ENCODE measurements at places on chromosomes 2 and 18.

- no peak for DNase-seq
Measured at GRCh38 chr2:46390901-46391395, 88.4 kb upstream of the TMEM247 start.

DNA sequence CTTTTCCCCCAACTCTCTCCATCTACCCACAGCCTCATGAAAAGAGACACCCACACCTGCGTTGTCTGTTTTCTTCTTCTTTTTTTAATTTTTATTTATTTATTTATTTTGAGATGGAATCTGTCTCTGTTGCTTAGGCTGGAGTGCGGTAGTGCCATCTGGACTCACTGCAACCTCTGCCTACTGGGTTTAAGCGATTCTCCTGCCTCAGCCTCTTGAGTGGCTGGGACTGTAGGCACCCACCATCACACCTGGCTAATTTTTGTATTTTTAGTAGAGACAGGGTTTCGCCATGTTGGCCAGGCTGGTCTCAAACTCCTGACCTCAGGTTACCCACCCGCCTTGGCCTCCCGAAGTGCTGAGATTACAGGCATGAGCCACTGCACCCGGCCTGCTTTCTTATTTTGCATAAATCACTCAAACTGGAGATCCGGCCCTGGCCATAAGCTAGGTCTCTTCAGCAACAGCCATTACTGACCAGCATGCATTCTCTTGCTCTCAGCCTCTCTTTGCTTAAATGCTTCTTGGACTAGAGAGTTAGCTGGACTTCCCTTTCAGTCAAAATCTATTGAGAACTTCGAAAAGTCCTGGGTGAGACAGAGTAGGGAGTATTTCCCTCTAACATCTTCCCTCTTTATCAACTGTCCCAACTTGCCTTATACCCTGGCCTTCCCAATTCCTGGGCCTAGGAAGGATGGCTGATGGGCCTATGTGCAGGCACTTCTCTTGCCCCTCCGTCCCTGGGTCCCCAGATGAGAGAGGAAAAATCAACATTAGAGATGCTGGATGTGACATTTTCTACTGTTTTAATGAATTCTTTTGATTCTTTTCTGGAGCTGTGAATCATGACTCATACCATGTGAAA is 27.3 kb downstream of the MYCN start:
- DNase-seq: no peak

DNA sequence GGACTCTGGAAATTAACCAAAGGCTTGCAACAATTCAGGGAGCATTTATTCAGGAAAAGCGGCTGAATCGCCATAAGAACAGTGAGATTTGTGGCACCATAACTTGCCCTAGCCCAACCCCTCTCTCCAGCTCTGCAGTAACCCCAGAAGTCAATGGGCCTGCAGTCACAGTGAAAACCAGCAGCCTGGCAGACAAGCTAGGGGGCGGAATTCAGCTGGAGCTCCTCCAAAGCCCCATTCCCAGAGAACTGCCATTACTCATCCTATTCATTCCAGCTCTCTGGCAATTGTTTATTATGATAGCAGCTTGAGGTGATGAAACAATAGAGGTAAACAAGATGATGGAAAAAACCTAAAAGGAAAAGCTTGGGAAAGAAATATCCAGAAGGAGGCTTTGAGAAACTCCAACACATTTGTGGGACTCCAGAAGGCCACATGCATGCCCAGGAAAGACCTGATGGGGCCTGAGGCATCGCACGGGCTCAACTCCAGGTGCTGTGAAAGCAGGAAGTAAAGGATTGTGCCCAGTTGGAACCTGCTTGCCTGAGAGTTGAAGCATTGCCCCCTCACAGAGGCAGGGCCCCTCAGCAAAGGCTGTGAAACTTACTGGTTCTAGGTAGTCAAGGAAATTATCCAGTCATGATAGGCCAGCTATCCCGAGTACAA is 126.7 kb downstream of the TWIST2 start:
- DNase-seq: no peak

GRCh38 chr18:25834061-25834460 is 256.4 kb downstream of the SS18 start:
- no peak for DNase-seq

GRCh38 chr2:199742884-199743283 is 108.1 kb downstream of the FTCDNL1 start:
- DNase-seq: no peak

GRCh38 chr2:239678666-239679296 is 278.0 kb upstream of the HDAC4 start:
- DNase-seq: no peak

DNA sequence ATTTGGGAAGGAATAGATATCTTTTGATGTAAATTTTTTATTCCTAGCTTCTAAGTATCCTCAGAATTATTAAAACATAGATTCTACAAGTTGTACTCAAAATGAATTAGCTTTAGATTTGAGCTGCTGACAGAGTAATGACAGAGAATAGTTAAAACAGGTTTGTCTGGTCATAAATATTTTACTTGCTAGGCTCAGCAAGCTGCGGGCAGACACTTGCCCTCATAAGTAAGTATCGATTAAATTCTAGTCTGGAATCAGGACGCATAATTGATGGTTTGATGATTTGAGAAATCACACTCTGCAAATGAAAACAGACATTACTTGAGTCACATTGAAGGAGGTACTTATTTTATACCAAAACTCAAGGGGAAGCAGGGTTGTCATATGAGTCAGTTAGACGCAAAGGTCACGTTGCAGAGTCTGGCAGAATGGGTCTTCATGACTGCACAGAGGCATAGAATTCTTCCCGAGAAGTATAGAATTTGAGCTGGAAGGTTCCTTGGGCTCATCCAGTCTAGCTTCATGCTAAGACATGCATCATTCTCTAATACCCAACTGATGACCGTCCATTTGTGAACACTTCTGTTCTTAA is 27.5 kb downstream of the ARL4C start:
- no peak for DNase-seq

DNA sequence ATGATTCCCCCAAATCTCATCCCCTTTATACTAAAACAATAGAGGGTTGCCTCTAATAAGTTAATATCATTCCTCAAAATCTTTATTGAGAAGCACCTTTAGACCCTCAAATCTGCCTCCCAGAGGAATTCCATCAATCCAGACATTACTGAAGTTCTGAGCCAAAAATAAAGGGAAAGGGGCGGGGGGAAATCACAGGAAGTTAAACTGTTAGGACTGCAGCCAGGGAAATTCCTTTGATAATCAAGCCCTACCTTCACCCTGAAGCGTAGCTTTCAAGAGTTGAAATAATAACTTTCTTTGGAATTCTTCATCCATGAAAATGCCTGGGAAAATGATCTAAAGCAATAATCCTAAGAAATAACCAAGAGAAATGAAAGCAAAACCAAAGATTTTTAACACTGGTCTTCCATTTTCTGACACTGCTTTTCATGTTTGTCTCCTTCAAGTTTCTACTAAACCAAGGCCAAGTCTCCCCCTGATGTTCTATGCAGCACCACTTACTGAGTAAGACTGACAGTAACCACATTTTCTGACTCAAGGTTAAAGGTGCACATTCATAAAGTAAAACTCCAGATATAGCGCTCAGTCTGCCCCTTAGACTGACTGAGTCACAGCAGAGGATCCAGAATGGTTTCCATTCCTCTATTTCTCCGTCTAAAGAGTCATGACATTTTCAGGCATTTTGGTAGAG is 78.2 kb downstream of the TCF4 start:
- DNase-seq: no peak

- peak; percentile 80 for DNase-seq
Measured at GRCh38 chr2:46062637-46063412, 234.4 kb upstream of the EPAS1 start.

- no peak for DNase-seq
Measured at GRCh38 chr2:99422599-99422998, 67.2 kb downstream of the REV1 start.

DNA sequence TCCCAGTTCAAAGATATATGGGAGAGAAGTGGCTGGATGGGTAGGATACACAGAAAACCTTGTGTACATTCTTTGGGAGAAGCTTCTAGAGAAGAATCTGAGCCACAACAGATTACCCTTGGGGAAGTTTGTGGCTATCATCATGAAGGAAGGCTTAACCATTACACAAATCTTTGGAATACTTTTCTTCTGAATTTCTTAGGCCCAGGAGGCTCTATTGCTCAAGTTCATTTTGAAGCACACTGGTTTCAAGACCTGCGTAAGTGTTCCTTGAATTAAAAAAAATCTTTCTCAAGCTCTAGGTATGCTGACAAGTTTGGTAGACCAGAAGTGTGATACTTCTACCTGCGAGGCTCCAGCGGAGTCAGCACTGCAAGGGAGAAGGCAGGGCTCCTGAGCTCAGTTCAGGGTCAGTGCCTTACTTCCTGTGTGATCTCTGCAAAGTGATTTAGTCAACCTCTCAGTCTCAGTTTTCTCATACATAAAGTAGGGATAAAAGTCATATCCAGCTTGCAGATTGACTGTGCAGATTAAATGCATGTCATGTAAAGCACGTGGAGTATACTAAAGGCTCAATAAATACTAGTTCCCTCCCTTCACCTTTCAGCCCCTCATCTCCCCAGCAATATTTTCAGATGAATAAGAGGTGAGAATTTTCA is 438.6 kb downstream of the DLGAP1 start:
- DNase-seq: no peak

GRCh38 chr18:39825485-39826150 is 2129.4 kb upstream of the PIK3C3 start:
- no peak for DNase-seq

DNA sequence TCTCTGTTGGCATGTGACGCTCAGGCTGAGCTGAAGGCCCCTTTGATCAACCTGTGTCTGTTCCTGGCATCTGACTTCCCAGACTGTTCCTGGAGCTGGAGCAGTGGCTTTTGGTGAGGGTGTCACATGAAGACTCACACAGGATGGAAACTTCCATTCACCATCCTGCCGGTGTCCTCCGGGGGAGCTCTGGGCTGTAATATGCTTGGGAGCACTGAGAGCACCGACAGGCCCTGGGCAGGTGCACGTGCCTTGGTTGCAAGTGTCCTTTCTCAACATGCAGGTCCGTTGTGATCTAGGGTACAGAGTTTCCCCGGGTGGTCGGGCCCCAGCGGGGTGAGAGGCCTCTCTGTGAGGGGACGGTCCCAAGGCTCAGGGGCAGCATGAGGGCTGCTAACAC is 24.8 kb upstream of the GBX2 start:
- no peak for DNase-seq

- DNase-seq: no peak
Measured at GRCh38 chr2:46013726-46014125, 283.5 kb upstream of the EPAS1 start.

DNA sequence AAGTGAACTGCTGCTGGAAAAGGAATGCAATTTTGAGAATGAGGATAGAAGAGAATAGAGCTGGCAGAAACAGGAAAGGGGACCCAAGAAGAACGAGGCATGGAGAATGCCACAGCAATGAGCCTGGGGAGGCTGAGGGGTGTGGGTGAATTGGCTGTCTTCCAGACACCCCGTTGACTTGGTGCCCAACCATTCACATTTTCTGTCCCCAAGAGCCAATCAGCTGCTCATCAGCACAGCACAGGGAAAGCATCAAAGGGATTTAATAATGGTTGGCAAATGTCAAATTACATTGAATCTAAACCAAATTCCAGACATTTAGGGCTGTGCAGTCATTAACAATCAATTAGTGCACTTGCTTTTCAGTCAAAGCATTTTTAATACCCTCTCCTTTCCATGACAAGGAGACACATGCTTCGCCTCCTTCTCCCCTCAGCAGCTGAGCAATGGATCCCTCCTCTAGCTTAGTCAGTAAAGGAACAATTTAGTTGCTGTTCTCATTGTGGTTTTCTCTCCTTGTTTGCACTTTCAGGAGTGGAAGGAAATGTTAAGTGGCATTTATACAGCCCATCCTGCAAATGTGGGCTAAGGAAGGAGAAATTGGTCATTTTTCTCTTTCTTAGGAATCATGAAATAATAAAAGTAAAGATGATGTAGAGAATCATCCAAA is 98.8 kb downstream of the KLF7 start:
- DNase-seq: no peak

GRCh38 chr2:6510532-6510931 is 355.2 kb downstream of the CMPK2 start:
- DNase-seq: no peak

DNA sequence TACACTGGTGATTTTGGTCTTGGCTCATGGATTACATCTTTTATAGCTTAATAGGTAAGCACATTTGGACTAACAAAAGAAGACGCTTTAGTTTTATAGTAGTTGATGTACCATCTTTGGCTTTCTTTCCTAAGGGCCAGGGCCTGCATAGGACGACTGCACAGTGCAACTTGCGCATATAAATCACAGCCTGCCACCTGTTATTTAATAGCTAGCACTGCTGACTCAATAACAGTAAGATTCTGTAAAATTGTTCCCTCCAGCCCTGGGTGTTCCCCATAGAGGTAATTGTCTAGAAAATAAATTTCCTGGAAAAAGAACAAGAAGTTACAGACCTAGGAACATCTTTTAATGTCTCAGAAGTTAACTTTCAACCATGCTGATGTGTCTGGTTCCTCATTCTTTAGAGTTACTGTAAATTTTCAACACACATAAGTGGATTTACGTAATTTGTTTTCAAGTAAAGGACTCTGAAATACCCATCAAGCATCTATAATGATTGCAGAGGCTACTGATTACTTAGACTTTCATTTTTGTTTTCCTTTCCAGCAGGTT is 594.2 kb upstream of the NXPH2 start:
- DNase-seq: no peak

- no peak for DNase-seq
Measured at GRCh38 chr2:204869132-204869823, 324.0 kb downstream of the PARD3B start.

- DNase-seq: peak; percentile 83
Measured at GRCh38 chr2:149017116-149017985, 21.1 kb upstream of the LYPD6B start.

GRCh38 chr2:53202063-53202462 is 565.5 kb upstream of the CHAC2 start:
- DNase-seq: no peak

DNA sequence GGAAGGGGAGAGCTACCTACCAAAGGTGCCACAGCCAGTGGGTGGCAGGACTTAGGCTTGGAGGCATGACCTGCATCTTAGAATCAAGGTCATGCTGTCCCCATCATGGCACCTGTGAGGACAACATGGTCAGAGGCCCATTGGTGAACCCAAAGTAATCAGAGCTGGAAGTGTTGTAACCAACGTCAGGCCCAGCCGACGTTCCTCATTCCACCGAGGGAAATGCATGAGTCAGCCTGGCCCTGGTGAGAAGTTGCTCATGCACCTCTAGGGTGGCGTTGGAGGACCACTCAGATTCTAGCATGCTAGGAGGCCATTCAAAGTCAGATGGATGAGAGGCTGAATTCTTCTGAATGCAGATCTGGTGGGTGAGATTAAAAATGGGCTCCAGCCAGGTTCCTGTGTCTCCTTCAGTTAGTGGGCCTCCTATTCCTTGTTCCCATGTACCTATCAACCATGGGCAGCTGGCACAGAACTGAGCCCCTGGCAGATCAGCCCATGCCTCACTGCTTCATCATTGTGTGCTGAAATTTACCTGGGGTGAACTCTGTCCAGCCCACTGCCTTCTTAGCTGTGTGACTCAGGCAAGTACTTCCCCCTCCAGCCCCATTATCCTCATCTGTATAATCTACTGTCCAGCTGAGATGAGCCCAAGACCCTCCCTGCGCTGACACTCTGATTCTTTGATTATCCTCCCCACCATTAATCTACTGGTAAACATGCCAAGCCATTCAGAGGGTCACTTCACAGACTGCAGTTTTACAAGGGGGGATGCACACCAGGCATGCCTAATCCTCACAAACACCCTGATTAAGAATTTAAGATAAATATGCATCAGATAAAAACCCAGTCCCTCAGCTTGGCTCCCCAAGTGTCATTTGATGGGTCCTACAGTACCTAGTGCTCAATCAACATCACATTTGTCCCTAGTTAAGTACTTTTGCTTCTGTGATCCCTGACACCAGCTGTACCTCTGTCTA is 14.0 kb downstream of the SLC14A2 start:
- peak; percentile 72 for DNase-seq
